A549 treated with GW870086 at 1 μM for 4 hours (cell line): ENCODE measurements at places on chromosomes 11 and 22. TPM values are rescaled to one million over a fixed set of nuclear protein-coding genes. Genes with fewer than 3 reads are reported as not detected.

The IGSF9B gene
- total RNA-seq: 1.1 to 2.4 TPM (median 1.9 TPM) in 5 replicates

The NPAS4 gene
- not detected in 5 replicates for total RNA-seq

The CCT8L2 gene
- total RNA-seq: not detected in 5 replicates

The BATF2 gene
- 0.61 to 1.3 TPM (median 0.67 TPM) in 5 replicates for total RNA-seq

The PATE2 gene
- not detected in 5 replicates for total RNA-seq
